ENCODE measurements at places on chromosomes 2 and 18.

DNA sequence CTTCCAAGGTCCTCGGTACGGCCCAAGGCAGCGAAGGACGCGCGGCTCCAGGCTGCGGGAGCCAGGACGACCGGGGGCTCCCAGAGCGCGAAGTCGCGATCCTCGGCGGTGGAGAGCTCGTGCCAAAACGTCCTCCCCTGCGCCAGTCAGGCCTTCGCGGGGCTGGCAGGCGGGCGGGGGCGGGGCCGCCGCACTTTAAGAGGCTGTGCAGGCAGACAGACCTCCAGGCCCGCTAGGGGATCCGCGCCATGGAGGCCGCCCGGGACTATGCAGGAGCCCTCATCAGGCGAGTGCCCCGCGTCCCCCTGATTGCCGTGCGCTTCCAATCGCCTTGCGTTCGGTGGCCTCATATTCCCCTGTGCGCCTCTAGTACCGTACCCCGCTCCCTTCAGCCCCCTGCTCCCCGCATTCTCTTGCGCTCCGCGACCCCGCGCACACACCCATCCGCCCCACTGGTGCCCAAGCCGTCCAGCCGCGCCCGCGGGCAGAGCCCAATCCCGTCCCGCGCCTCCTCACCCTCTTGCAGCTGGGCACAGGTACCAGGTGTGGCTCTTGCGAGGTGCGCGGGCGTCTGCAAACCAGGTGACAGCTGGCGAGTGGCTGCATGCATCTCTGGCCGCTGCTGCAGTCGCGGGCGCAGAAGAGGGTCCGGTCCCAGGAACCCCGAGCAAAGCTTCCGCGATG lies at the start of gene CIDEA:
Gene CIDEA, plus strand, starts transcription at position 226 of the 684 bp plus-strand sequence. Its CDS starts 23 bp downstream, at position 249.
- DNase-seq = no peak

GRCh38 chr2:70081221-70081620 lies 6.1 kb upstream of the PCBP1 start:
- DNase-seq = no peak

GRCh38 chr2:13583609-13584008 lies 866.9 kb downstream of the TRIB2 start:
- no peak for DNase-seq

- no peak for DNase-seq
Observed at GRCh38 chr2:76668279-76668678, 853.9 kb downstream of the LRRTM4 start.

- no peak for DNase-seq
Observed at GRCh38 chr18:48920408-48921038, 30.2 kb downstream of the SMAD7 start.

DNA sequence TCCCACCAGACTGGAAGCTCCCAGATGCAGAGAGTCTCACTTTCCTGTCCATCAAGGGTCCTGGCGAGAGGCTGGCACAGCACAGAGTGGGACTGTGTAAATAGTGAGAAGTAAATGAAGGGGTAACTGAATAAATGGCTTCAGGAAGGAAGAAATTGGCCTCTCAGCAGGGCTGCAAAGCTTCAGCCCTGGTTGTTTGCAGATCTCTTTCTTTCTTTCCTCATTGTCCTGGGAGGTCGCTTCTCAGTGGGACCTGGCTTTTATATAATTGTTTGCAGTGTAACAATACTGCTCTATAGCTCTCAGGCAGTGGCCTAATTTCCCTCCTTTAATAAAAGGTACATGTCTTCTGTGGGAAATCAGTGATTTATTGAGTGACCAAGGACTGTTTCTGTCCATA lies 74.9 kb upstream of the GPR45 start:
- no peak for DNase-seq

GRCh38 chr2:33213244-33213643 lies 263.2 kb upstream of the RASGRP3 start:
- DNase-seq = no peak

DNA sequence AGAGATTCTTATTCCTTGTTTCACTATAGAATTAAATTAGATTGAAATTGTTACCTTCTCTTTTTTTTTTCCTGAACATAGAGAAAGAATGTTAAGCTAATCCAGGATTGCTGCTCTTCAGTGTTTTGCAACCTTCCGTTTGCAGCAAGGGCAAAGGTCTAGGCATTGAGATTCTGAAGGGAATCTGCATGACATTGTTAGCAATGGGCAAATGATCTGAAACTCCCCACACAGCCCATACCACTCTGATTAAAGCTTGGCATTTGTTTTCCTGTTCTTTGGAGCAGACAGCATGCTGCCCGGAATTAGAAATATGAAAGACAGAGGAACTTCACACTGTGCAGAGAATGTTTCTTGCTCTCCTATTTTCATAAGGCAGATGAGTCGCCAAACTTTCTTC lies 551.8 kb downstream of the SOCS6 start:
- no peak for DNase-seq

DNA sequence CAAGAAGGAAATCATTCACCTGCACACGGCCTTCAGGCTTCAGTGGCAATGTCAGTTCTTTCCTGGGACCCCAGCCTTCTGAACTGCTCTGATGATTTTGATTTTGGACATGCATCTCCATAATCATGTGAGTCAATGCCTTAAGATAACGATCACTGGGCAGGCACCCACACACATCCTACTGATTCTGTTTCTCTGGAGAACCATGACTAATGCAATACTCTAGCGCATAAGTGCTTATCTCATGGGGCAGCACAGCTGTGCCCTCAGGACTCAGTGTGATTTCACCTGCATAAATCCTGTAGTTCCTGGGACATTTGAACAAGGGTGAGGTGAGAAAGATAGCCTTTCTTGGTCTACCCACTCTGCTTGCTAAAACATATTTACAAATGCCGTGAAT lies 144.6 kb downstream of the AKAIN1 start:
- DNase-seq = no peak

DNA sequence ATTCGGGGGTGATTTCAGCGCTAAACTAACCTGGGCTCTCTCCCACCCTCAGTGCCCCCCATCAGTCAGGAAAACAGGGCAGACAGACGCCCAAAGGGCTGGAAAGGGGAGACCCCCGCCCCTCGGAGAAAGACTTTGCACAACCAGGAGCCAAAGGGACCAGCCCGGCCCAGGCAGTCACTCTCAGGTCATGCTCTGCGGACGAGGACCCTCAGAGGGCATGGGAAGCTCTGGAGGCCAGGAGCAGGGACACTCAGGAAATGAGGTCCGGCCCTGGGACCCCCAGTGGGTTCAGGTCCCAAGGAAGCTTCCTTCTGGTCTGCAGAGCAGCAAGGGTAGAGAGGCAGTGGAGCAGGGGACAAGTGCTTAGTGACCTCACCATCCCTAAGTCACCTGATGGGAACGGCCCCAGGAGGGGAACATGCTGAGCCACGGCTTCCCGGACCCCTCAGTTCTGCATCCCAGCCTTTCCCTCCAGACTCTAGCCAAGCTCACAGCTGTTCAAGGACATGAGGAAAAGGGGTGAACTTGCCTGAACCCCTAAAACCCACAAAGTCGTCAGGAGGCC lies 88.0 kb upstream of the GPC1 start:
- DNase-seq = no peak

DNA sequence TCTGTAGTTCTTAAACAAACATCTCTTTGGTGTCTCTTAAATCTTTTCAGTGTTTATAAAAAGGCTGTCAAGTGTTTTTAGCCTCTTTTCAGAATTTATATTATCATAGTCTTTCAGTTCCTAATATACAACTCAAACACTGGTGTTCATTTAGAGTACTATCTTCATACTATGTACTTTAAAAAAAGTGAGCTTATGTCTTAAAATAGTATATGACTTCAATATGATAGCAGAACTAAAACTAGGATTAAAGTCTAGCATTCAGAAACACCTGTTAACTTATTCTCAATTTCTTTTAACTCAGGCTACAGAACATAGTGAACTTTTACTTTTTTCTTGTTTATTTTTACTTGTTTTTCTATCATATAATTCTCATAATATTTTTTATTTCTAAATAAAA lies 14.7 kb upstream of the IKZF2 start:
- no peak for DNase-seq

GRCh38 chr2:2856723-2857415 lies 520.7 kb downstream of the EIPR1 start:
- no peak for DNase-seq

DNA sequence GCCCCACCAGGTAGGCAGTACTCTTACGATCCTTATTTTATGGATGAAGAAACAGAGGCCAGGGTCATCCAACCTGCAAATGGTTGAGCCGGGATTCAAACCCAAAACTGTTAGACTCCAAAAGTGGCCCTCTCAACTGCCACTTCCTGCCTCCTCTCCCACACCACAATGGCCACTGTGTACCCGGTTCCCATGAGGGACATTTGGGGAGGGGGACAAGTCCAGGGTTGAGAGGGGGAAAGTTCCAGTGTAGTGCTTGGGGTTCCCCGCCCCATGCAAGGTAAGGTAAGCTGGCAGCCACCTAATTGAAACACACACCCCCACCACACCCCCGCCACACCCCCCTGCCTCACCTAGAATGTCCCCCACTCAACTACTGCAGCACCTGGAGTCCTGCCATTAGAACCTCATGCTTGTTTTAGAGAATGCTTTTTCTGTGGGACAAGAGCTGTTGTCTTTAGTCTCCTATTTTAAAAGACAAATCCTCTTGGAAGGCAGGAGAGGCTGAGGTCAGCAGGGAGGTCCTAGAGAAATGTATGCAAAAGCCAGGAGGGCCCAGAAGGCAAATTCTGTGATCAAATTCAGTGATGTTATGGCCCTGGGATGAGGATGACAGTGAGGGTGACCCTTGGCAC lies 145.2 kb downstream of the ZFP36L2 start:
- no peak for DNase-seq

DNA sequence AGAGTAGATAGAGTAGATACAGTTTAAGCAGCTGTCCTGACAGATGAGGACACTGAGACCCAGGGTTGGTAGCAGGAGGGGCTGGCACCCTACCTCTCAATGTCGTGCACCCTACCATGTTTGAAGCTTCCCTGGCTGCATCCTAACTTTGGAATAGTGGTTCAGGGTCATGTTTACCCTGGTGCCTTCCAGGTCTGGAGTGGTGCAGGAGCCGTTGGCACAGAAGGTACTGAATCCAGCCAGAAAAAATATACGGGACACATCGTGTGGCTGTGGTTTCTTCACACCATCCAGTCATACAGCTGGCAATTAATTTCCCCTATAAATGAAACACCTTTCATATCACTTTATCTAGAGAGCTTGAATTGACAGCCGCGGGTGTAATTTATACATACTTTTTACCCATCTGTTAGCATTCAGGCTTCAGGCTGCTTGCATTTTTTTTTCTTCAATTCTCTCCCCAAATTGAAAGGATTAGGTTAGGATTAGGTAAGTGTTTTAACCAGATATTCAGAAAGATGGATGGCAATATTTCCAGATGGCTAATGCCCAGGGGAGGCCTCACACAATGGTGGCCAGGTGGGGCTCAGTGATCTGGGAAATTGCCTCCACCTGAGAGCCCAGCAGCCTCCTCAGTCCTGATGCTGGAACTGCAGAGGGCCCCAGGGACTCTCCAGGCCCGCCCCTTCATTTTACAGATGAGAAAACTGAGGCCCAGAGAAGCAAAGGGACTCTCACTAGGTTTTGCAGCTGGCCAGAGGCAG lies 127.0 kb downstream of the CELF4 start:
- DNase-seq = no peak

DNA sequence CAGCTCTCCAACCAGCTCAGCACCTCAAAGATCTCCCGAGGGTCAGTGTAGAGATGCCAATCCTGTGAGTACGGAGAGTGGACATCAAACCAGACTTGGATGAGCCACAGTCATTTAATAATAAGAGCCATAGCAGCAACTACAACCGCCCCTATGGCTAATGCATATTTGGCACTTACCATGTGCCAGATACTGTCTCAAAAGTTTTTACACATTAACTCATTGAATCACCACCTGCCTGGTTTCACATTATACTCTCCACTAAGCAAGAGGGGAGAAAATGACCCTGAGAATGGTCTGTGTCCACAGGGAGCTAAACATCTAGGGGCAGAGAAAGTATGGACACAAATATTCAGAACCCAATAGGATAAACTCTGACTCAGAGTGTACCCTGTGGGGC lies 2.6 kb downstream of the CNPPD1 start:
- no peak for DNase-seq

DNA sequence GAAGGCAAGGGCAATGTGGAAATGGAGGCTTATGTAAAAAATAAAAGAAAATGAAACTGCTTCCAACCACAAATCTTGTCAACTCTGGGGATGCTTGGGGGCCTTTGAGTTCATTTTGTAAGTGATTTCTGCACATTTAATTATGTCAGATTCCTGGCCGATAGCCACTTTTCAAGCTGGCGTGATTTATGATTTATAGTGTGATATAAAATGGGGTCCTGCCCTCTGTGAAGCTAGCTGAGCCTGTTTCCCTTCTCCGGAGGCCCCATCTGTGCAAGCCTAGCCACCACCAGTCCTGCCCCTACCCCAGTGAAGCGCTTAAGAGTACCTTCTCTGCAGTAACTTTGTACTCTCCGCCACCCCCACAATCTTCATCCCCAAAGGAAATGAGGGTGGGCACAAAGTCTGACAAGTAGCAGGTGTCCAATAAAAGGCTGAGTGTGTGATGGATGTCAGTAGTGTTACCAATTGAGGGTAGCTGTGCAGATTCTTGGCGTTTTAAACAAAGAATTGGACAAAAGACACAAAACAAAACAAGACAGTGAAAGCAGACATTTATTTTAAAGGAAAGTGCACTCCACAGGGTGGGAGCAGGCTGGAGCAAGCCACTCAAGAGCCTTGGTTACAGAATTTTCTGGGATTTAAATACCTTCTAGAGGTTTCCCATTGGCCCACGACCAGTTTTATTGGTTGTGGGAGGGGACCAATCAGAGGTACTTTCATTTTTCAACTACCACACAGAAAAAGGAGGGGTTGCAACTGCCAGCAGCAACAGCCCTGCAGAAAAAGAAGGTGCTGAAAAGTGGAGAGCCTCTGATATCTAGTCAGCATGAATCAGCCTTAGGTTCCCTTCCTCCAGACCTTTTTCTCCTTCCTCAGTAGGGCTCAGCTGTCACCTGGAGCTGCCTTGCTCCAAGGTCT lies 39.0 kb upstream of the SIX3 start:
- DNase-seq = no peak

GRCh38 chr2:98301469-98301868 lies 44.8 kb upstream of the CNGA3 start:
- no peak for DNase-seq

DNA sequence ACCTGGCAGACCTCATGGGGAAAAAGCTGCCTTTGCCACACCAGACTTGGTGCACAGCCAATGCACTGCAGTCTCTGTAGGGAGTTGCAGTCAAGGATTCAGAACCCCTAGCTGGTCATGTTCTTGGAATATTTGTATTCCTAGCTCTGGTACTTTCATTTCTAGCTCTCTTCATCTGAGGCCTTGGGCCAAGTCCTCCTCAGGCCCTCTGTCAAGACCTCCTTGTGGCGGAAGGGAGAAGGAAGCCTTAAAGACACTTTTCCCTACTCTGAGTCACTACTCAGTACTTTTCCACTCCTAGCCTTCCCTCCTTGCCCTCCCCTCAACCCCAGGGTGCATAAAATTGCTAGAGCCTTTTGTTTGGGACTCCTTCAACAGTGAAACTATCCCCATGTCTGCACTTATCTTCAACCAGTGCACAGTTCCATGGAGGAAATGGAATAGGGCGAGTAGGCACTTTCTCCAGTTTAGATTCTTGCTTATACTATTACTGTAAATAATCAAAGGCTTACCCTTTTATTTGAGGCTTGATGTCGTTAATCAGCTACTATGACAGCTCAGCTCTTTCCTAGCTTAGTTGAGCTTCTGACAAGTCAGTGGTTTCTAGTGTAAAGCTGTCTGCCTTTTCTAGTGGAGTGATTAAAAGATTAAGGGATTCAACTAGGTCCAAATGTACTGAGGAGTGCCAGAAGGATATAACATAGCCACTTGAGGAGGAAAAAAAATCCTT lies 15.8 kb downstream of the M1AP start:
- DNase-seq = no peak

- no peak for DNase-seq
Observed at GRCh38 chr2:215967590-215968378, 45.6 kb downstream of the MREG start.

Measured in left renal cortex interstitium (tissue), 4 donors.